ENCODE measurements at places on chromosomes 5 and 9. TPM values are rescaled to one million over a fixed set of nuclear protein-coding genes. Genes with fewer than 3 reads are reported as not detected.

The SPINK13 gene
- not detected for total RNA-seq

- no peak for DNase-seq
These were observed 280.8 kb downstream of the FBXL17 start for GRCh38 chr5:108101130-108101529.

GRCh38 chr9:137397675-137398423 lies 25.1 kb downstream of the EXD3 start:
- no peak for DNase-seq

DNA sequence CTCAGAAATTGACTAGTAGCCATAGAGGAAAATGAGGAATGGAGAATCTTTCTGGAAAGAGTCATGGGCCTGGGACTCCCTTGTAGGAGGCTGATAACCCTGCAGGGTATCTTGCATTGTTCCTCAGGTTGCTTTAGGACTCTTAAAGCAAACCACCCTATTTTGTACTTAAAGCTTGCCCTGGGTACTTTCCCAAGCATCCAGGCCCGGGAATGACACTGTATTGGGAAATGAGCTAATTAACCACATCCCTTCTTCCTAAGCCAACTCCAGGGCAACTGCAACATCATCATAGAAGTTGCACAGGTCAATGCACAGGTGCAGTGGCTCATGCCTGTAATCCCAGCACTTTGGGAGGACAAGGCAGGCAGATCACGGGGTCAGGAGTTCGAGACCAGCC lies 55.9 kb downstream of the UGCG start:
- DNase-seq = peak; percentile 41

- no peak for DNase-seq
These were observed 1719.1 kb downstream of the MAT2B start for GRCh38 chr5:165224366-165225045.

GRCh38 chr5:39517800-39518199 lies 93.0 kb upstream of the DAB2 start:
- DNase-seq = peak; percentile 33

The LVRN gene
- not detected for total RNA-seq

GRCh38 chr5:66769839-66770617 lies 173.8 kb downstream of the MAST4 start:
- DNase-seq = no peak

DNA sequence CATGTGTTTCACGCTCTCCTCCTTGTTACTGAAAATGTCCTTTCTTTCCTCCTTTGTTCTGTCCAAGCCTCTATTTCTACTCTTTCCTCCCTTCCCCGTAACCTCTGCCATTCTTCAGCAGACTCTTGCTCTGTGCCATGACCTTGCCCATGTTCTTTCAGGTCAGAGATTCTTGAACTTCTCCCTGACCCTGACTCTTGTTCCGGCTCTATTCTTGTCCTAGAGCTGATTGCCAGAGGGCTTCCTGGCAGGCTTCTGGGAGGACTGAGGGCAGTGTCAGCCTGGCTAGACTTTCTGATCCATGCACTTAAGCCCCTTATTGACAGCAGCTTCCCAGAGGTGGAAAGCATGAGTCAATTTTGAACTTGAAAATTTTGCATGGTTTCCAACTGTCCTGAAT lies 174.2 kb downstream of the TMEM161B start:
- no peak for DNase-seq

DNA sequence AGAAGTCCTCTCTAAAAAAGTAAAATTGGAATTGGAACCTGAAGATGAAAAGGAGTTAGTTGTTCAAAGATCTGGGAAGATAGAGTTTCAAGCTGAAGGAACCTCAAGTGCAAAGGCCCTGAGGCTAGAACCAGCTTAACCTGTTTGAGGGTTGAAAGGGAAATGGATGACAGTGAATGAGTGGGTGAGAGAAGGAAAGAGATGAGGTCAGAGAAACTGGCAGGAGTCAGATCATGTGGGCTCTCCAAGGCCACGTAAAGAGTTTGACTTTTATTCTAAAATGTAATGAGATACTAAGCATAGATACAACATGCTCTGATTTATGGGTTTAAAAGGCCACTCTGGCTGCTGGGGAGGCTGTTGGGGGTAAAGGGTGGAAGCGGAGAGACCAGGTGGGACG lies 2.5 kb upstream of the RAD23B start:
- DNase-seq = no peak

GRCh38 chr5:107539726-107540330 lies 130.9 kb downstream of the EFNA5 start:
- DNase-seq = no peak

DNA sequence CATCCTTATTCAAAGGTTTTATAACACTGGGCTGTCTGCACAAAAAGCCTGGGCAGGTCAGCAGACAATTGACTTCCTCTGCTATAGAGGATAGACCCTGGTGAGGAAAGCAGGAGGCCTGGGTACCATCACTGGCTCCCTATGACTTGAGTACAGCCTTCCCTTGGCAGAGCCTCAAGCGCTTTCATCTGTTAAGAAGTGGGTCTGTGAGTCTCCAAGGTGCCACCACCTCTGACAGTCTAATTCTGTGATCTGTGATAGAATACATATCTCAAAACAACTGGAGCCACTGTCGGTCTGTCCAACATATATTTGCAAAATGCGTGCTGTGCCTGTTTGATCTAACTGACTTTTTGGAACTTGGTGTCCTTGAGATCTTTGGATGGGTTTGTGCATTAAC lies 52.2 kb downstream of the C9orf152 start:
- DNase-seq = no peak

The TAF11L10 gene
- total RNA-seq = not detected

The PDCD1LG2 gene
- total RNA-seq = 1.9 TPM

DNA sequence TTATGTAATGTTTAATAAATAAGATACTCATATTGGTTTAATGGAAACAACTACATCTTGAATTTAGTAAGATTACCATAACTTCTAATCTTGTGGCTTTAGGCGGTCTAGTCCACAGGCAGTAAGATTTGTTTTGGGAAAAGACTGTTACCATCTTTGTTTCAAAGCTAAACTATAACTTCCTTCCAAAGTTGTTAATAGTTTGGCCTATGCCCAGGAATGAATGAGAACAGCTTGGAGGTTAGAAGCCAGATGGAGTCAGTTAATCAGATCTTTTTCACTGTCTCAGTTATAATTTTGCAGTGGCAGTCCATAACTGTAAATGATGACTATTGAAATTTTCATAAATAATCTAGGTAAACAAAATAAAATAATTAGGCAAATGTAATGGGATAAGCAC lies 241.8 kb upstream of the KLF9 start:
- DNase-seq = no peak

The SAXO1 gene
- total RNA-seq = under 0.01 TPM

The SPARC gene
- total RNA-seq = 319 TPM

The PRLR gene
- 0.12 TPM for total RNA-seq

GRCh38 chr9:94697972-94698581 lies 28.4 kb upstream of the AOPEP start:
- DNase-seq = peak; percentile 94

DNA sequence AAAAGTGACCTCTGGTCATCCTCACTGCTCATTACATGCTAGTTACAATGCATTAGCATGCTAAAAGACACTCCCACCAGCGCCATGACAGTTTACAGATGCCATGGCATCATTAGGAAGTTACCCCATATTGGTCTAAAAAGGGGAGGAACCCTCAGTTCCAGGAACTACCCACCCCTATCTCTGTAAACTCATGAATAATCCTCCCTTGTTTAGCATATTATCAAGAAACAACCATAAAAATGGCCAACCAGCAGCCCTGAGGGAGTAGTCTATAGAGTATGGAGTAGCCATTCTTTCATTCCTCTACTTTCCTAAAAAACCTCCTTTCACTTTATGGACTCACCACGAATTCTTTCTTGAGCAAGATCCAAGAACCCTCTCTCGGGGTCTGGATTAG lies 89.4 kb downstream of the ATPSCKMT start:
- no peak for DNase-seq

The GRXCR2 gene
- total RNA-seq = not detected

The RNF20 gene
- total RNA-seq = 27.5 TPM

DNA sequence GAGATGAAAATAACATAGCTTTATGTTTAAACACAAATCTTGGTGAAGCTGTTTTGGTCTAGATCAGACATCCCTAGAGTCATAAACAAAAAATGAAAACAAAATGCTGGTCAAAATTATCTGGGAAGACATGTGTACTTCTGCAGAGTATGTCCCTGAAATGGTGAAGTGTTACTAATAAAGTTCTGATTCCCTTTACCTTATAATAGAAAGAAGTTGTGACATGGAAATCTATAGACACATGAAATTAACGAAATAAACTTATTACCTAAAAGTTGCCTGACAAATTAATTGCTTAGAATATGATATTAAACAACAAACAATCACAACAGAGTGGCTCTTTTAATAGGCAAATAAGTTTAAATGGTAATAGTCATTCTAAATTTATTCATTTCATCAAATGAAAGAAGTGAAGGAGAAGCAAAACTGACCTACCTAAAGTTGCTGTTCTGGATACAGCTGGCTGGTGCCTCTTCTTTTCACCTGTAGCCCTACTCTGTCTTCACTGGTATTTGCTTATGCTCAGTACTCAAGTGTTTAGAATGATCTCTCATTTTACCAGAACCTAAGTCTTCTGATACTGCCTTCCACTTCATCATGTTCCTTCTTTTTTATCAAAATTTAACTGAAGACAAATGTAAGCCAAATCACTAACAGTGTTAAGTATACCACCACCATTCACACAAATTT lies 38.8 kb downstream of the FNIP1 start:
- DNase-seq = no peak

The NUTM2G gene
- not detected for total RNA-seq

GRCh38 chr5:161385027-161385426 lies 161.5 kb downstream of the GABRB2 start:
- no peak for DNase-seq

GRCh38 chr5:119274767-119275130 lies 81.1 kb upstream of the TNFAIP8 start:
- peak; percentile 20 for DNase-seq

DNA sequence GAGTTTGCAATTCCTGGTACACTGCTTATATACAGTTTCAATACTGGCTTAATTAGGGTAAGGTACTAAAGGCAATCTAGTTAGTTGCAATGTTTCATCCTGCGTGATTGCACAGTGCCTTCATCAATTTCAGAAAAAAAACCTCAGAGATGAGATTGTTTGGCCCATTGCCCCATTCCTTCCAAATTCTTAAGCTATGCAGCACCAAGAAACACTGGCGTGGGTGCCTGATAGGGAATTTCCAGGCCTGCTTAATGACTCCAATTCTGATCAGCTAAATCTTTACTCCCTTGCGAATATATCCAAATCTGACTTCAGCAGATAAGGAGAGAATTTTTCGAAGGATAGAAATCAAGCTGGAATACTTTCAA lies 35.9 kb upstream of the GAS1 start:
- DNase-seq = no peak

The CDX1 gene
- not detected for total RNA-seq

DNA sequence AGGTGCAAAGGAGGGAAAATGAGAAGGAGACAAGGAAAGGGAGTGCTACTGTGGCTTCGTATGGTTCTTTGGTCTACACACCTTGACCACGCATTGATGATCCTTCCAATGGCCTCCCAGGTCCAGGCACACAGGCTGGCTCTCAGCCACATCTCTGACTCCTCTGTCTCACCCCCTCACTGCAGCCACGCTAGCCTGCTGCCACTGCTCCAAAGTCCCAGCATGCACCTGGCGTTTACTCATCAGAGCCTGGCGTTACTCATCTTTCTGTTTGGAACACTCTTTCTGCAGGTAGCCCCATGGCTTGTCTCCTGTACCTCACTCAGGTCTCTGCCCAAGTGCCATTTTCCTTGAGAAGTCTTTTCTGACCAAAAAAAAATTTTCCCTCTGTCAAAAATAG lies 195.5 kb downstream of the SNCAIP start:
- no peak for DNase-seq

GRCh38 chr5:115231598-115231997 lies 31.1 kb downstream of the PGGT1B start:
- no peak for DNase-seq

GRCh38 chr9:125950880-125951471 lies 203.8 kb downstream of the PBX3 start:
- no peak for DNase-seq

GRCh38 chr9:127885508-127886281 lies 8.2 kb upstream of the AK1 start:
- DNase-seq = no peak

The EIF4E1B gene
- total RNA-seq = not detected

DNA sequence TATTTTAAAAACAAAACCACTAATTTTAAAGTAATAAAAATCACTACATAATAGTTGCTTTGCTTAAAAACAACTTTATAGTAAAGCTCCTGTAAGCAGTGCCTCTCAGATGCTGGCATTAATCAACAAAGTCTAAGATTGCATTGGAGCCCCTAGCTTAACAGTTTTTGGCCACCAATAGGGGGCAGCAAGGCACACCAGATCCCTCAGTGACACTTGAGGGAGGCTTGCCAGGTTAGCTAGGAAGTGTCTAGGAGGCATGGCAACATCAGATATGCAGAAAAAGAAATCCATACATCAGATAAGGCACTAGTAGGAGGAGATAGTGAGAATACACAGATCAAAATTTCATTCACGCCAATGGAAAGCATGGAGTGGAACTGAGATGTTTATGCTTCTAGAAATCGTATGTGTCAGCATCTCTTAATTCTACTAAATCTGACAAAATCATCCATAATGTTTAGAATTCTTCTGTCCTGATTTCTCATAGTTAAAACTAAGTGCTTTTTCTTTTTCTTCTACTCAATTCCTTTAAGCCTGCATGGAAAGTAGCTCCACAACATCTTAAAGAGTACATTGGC lies 73.6 kb upstream of the PAM start:
- DNase-seq = peak; percentile 78

GRCh38 chr9:4781408-4781807 lies 11.3 kb upstream of the RCL1 start:
- DNase-seq = no peak

DNA sequence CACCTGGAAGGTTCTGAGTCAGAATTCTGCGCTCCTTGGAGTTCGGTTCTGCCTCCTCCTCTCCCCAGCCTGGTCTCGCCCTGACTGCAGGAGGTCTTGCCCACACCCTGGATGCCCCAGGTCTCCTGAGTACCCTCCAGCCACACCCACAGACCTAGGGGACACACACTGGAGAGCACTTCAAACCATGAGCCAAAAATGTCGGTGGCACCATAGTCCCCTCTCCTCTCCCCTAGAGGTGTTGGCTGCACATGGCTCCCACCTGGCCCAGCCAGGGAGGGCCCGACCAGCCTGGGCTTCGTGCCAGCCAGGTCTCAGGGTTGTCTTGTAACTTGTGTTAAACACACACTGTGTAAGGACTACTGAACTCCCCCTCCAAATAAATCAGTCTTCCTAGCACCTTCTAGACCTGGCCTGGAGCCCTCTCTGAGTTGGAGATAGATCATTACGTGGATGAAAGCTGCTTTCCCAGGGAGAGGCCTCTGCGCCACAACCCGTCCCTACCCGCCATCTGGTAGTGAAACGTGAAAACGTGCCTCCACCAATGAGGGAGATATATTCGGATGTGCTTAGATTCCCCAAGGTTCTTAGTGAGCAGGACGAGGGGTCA lies 49.9 kb upstream of the CTSL start:
- no peak for DNase-seq

- DNase-seq = no peak
These were observed 7.3 kb downstream of the PIK3R1 start for GRCh38 chr5:68222824-68223354.

GRCh38 chr5:186091-187041 lies 4.9 kb upstream of the LRRC14B start:
- DNase-seq = no peak
